Activated CD4-positive, alpha-beta T cell treated with anti-CD3 and anti-CD28 coated beads, Interleukin-2, amount 10 ng/mL, durations not matched to agents 24 days and 14 days (primary cell): ENCODE measurements at places on chromosomes 12 and 14. TPM values are rescaled to one million over a fixed set of nuclear protein-coding genes. Genes with fewer than 3 reads are reported as not detected.

GRCh38 chr14:79279645-79280597 lies 931.4 kb downstream of the DIO2 start:
- no peak overlapping the region for H3K27ac ChIP-seq
- peaks cover 41% of the 10 kb centered on the region for H3K27me3 ChIP-seq
- no peak overlapping the region for H3K4me3 ChIP-seq
- no peak for DNase-seq
- no peaks in the 10 kb centered on the region for H3K4me1 ChIP-seq

DNA sequence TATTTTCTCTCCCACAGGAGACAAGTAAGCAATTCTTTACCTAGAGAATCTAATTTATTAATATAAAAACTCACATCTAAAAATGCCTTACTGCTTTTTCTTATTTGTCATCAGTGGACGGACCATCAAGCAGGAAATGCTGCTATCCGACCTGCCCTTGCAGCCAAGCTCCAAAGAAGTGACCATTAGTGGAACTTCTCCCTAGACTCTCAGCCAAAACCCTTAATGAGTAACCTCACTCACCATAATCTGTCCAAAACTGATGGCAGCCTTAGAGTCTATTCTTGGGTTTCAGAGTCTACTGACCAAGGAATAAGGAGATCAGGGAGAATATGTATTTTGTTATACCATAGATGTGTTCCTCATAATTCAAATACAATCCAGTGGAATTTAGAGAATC lies 60.9 kb upstream of the CFL2 start:
- no peak overlapping the region for H3K27ac ChIP-seq
- no peaks in the 10 kb centered on the region for H3K27me3 ChIP-seq
- DNase-seq: no peak
- peaks cover 51% of the 10 kb centered on the region for H3K36me3 ChIP-seq
- H3K4me1 ChIP-seq: no peaks in the 10 kb centered on the region

PLEKHD1 gene
- 0.12 TPM in 1 of 2 replicates, not detected in the other for total RNA-seq

- no peaks in the 10 kb centered on the region for H3K27me3 ChIP-seq
- H3K27ac ChIP-seq: no peak overlapping the region
- H3K4me1 ChIP-seq: no peaks in the 10 kb centered on the region
These were observed 216.6 kb downstream of the AKAP6 start for GRCh38 chr14:32545506-32546210.
